ENCODE measurements at places on chromosomes 6 and 20. TPM values are rescaled to one million over a fixed set of nuclear protein-coding genes. Genes with fewer than 3 reads are reported as not detected.

MOG gene
- total RNA-seq: not detected

KHDC1L gene
- not detected for total RNA-seq

SLC22A16 gene
- total RNA-seq: not detected

MYCT1 gene
- total RNA-seq: 4.8 TPM

TMEM200A gene
- total RNA-seq: 8.7 TPM

B3GAT2 gene
- not detected for total RNA-seq

DNA sequence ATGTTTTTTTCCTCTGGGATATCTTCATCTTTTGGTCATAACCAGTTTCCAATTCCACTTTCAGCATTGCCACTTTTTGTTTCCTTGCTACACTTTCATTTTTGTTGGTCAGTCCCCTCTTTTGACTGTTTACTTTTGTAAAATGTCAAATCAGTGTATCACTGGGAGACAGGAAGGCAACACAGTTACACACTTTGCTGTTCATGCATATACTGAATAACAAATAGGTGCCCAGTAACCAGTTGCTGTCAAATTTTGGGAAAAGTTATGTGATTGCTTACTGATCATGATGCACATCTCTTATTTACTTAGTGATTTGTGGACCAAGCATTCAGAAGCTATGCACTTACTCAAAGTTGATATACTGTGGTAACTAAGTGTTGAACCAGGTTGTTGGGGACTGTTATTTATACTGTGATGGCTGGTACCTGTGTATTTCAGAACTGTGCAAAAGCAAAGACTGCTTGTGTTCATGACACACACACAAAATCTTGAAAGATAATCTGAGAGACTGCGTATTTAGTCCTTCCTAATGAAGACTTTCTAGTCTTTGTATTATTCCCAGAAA is 41.0 kb downstream of the ZNF292 start:
- no peak for DNase-seq
- H3K27me3 ChIP-seq: no peaks in the 10 kb centered on the region
- H3K27ac ChIP-seq: no peak overlapping the region
- H3K4me3 ChIP-seq: no peak overlapping the region

GRCh38 chr6:151948002-151948743 is 140.7 kb downstream of the ESR1 start:
- H3K4me3 ChIP-seq: no peak overlapping the region
- H3K4me1 ChIP-seq: no peaks in the 10 kb centered on the region
- H3K27me3 ChIP-seq: no peaks in the 10 kb centered on the region
- H3K36me3 ChIP-seq: no peaks in the 10 kb centered on the region
- no peak for DNase-seq

DNA sequence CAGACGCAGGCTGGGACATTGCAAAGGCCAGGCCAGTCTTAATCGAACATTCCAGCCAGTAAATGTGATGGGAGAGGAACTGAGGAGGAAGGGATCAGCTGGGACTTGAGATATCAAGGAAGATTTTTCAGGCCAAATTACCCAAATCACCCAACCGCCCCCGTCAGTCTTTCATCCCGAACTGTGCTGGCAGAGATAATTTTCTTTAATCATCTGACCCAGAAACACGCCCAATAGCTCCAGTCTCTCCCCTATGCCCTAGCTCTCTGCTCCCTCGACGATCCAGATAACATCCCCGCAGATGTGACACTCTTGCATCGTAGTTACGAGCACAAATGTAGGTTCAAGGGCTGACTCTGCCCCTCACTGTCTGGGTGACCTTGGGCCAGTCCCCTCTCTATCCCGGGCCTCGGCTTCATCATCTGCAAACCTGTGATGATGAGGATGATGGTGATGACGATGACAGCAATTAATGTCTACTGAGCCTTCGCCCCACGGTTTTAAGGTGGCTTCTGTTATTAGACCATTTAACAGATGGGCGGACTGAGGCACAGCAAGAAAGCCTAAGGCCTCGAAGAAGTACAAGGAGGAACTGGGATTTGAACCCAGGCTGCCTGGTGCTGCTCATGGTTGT is 118.6 kb downstream of the PREX1 start:
- no peaks in the 10 kb centered on the region for H3K27me3 ChIP-seq
- no peak for DNase-seq
- H3K36me3 ChIP-seq: no peaks in the 10 kb centered on the region
- H3K4me1 ChIP-seq: peaks cover 13% of the 10 kb centered on the region
- no peak overlapping the region for H3K27ac ChIP-seq

- no peak overlapping the region for H3K27ac ChIP-seq
- no peaks in the 10 kb centered on the region for H3K36me3 ChIP-seq
- no peak overlapping the region for H3K4me3 ChIP-seq
- peaks cover under 1% of the 10 kb centered on the region for H3K27me3 ChIP-seq
- no peaks in the 10 kb centered on the region for H3K4me1 ChIP-seq
Measured at GRCh38 chr6:1631251-1631650, 21.5 kb downstream of the FOXC1 start.

DNA sequence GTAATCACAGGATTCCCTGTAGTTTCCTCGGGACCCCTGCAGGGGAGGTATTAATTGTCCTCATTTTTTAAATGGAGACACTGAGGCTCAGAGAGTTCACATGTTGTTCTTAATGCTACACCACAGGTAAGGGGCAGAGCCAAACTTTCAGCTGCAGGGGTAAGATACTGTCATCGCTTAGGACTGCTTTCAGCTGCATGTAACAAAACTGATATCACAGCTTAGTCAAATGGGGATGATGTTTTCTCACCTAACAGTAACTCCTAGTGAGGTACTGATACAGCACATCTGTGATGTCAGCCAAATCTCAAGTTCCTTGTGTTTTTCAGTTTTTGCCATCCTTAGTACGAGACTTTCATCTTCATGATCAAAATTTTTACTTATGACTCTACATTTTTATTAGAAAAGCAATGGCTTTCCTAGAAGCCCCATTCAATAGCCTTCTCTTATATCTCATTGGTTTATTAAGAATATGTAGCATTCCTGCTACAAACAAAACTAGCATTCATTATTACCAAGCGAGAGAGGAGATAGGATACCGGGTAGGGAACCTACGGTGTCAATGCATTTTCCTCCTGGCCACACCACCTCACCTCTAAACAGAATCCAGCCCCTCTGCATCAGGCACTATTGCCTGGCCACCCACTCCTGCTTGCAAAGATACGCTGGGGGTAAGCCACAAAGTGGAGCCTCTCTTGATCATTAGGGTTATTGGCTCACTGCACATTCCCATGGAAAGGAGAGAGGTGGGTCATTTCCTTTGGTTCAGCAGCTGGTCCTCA is 557.5 kb downstream of the CD83 start:
- no peaks in the 10 kb centered on the region for H3K36me3 ChIP-seq
- no peaks in the 10 kb centered on the region for H3K4me1 ChIP-seq
- DNase-seq: no peak
- no peak overlapping the region for H3K27ac ChIP-seq
- H3K4me3 ChIP-seq: no peak overlapping the region
- H3K27me3 ChIP-seq: no peaks in the 10 kb centered on the region

GRCh38 chr6:48036316-48036715 is 74.7 kb downstream of the PTCHD4 start:
- DNase-seq: no peak
- H3K27ac ChIP-seq: no peak overlapping the region
- H3K4me3 ChIP-seq: no peak overlapping the region
- H3K36me3 ChIP-seq: no peaks in the 10 kb centered on the region

GRCh38 chr6:25405442-25405841 is 126.3 kb downstream of the CARMIL1 start:
- H3K4me1 ChIP-seq: no peaks in the 10 kb centered on the region
- no peak overlapping the region for H3K4me3 ChIP-seq
- H3K27ac ChIP-seq: peak overlapping the region; percentile 48

DNA sequence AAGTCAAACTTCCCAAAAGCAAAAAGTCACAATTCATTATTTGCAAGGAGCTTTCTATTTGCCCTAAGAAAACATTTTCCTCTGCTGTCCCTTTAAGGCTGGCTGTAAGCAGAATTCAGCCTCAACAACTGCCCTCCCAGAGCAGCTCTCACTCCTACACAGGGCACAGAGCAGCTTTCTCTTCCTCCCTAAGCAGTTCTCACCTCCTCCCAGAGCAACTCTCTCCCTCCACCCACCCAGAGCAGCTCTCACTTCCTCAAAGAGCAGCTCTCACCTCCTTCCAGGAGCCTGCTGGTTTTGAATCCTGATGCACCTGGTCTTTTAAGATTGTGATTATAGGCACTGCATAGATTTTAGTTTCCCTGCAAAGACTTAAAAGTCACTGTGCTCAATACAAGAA is 120.6 kb upstream of the TMEM181 start:
- H3K27ac ChIP-seq: no peak overlapping the region
- H3K27me3 ChIP-seq: no peaks in the 10 kb centered on the region
- DNase-seq: no peak
- H3K4me1 ChIP-seq: no peaks in the 10 kb centered on the region
- H3K36me3 ChIP-seq: peaks cover 7% of the 10 kb centered on the region

DNA sequence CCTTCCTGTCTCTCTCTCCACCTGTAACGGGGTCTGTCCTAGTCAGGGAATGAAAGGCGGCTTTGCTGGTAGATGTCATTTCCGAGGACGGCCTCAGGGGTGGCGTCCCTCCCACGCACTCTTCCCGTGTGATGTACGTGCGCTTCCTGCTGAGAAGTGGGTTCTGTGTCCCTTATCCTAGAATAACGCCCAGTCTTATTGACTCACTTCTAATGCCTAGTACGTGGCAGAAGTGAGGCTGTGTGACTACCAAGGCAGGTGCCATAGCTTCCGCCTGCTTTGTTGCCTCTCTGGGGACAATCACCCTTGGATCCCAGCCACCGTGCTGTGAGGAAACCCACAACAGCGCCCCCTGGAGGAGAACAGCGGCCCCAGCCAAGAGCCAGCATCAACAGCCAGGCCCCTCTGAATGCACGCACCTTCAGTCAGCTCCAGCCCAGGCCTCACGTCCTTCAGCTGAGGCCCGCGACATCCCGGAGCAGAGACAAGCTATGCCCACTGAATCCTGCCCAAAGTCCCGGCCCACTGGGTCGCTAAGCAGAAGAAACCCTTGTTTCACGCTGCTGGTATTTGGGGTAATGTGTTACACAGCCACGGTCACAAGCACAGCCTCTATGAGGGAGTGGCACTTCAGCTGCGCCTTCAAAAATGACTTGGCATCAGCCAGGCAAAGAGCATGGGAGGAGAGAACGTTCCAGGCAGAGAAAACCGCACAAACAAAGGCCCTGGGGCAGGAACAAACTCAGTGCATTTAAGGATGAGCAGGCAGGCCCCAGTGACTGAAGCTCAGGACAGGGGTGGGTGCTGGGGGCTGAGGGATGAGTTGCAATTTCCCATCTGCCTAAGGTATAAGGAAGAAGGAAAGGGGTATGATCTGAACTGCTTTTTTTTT is 224.2 kb downstream of the NFATC2 start:
- peak; percentile 69 for DNase-seq
- no peaks in the 10 kb centered on the region for H3K36me3 ChIP-seq
- H3K27ac ChIP-seq: no peak overlapping the region

- H3K4me3 ChIP-seq: no peak overlapping the region
- H3K27ac ChIP-seq: peak overlapping the region; percentile 33
- H3K36me3 ChIP-seq: no peaks in the 10 kb centered on the region
- no peaks in the 10 kb centered on the region for H3K27me3 ChIP-seq
- peaks cover 10% of the 10 kb centered on the region for H3K4me1 ChIP-seq
Measured at GRCh38 chr6:139369568-139370282, 4.7 kb downstream of the CITED2 start.

- peaks cover 32% of the 10 kb centered on the region for H3K4me1 ChIP-seq
- H3K27ac ChIP-seq: peak overlapping the region; percentile 84
- H3K36me3 ChIP-seq: no peaks in the 10 kb centered on the region
Measured at GRCh38 chr20:37336369-37337207, 9.4 kb upstream of the SRC start.

GRCh38 chr20:17825960-17826843 is 126.4 kb downstream of the BANF2 start:
- no peak for DNase-seq
- no peak overlapping the region for H3K27ac ChIP-seq
- H3K4me3 ChIP-seq: no peak overlapping the region
- H3K36me3 ChIP-seq: no peaks in the 10 kb centered on the region

GRCh38 chr6:29813809-29814208 is 13.8 kb upstream of the HLA-G start:
- H3K4me1 ChIP-seq: no peaks in the 10 kb centered on the region
- no peaks in the 10 kb centered on the region for H3K36me3 ChIP-seq
- H3K4me3 ChIP-seq: no peak overlapping the region
- H3K27me3 ChIP-seq: no peaks in the 10 kb centered on the region

GRCh38 chr6:135819665-135820064 is 31.8 kb upstream of the PDE7B start:
- no peaks in the 10 kb centered on the region for H3K4me1 ChIP-seq
- no peaks in the 10 kb centered on the region for H3K27me3 ChIP-seq
- H3K27ac ChIP-seq: no peak overlapping the region
- H3K4me3 ChIP-seq: no peak overlapping the region
- no peak for DNase-seq

- no peak for DNase-seq
- H3K27ac ChIP-seq: no peak overlapping the region
- H3K4me1 ChIP-seq: peaks cover 26% of the 10 kb centered on the region
- H3K4me3 ChIP-seq: no peak overlapping the region
- no peaks in the 10 kb centered on the region for H3K36me3 ChIP-seq
- H3K27me3 ChIP-seq: peaks cover 24% of the 10 kb centered on the region
Measured at GRCh38 chr6:149939356-149939648, 2.5 kb upstream of the ULBP2 start.

All from Peyer's patch (tissue), 4 donors.